ENCODE measurements at places on chromosomes 7 and 10.

- DNase-seq: no peak
Measured at GRCh38 chr7:91771921-91772815, 108.3 kb downstream of the MTERF1 start.

GRCh38 chr10:45548068-45548467 is 124.5 kb downstream of the ZFAND4 start:
- DNase-seq: no peak

GRCh38 chr7:131285556-131285955 is 42.1 kb upstream of the MKLN1 start:
- no peak for DNase-seq

DNA sequence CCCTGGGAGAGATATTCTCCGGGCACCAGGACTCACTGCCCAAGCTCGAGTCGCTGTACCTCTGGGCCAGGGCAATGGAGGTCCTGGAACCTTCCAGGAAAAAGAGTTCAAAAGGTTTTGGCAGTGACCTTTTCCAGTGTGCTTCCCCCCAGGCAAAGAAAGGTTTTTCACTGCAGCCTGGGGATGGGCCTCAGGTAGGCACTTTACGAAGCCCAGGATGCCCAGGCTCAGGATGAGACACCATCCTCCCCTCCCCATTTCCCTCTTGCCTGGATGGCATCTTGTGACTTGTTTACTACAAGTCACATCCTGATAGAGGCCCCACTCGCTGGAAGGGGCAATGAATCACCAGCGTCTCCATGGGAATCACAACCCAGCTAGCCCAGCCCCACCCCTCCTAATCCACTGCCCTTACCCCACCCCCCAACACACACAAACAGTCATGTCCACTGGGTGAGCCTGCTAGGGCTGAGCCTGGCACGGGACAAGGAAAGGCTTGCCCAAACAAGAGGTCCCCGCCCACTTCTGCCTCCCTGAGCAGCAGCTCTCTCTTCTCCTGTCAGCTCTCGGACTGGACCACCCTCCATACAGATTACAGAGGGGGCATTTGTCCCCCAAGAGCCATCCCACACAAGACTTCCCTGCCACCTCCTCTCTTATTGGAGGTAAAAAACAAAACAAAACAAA is 93.8 kb upstream of the SMNDC1 start:
- DNase-seq: no peak

GRCh38 chr10:74394416-74394969 is 243.5 kb downstream of the ADK start:
- DNase-seq: no peak

DNA sequence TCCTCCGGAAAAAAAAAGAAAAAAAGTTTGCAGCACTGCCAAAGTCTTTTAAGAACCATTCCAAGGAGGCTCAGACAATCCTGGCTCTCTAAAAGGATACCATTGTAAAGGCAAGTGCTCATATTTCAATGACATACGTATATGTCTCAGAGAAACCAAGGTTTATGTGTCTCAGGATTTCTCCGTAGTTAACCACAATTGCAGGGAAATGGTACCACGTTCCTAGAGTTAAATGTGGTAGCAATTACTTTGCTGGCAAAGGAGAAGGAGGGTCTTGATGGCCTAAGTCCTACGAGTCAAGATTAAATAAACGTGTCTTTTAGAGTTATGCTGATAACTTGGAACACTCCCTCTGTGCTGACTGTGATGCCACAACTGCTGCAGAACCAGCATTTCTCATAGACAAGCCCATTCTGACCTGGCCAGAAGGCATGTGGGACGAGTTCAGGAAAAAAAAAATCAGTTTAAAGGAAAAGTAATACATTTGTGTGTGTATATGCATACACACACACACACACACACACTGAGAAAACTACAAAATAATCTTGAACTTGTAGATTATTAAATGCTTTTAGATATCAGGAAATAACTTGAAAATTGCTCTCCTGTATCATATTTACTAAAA is 245.9 kb downstream of the FGFR2 start:
- no peak for DNase-seq

- DNase-seq: no peak
Measured at GRCh38 chr10:58414270-58415041, 29.2 kb downstream of the TFAM start.

GRCh38 chr7:82087099-82087498 is 317.3 kb upstream of the HGF start:
- no peak for DNase-seq

- no peak for DNase-seq
Measured at GRCh38 chr7:92731335-92732063, 104.9 kb downstream of the CDK6 start.

- no peak for DNase-seq
Measured at GRCh38 chr10:115829521-115830205, 443.3 kb downstream of the GFRA1 start.

DNA sequence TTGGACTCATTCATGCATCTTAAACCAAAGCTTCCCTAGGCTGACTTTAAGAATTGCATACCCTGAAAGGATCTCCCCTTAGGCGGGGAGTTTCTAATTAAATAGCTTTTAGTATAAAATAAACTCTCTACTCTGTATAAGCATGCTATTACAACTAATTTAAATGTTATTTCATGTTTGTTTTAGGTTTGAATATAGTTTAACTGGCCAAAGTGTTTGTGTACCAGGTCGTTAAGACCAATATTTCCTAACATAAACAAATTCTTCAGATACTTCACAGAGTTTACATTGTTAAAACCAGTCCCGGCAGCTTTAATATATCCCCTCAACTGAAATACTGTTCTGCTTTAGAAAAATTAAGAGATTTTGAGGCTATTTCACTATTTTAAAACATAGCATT is 2.3 kb downstream of the GLI3 start:
- no peak for DNase-seq

- no peak for DNase-seq
Measured at GRCh38 chr7:90946730-90947501, 317.3 kb upstream of the FZD1 start.

DNA sequence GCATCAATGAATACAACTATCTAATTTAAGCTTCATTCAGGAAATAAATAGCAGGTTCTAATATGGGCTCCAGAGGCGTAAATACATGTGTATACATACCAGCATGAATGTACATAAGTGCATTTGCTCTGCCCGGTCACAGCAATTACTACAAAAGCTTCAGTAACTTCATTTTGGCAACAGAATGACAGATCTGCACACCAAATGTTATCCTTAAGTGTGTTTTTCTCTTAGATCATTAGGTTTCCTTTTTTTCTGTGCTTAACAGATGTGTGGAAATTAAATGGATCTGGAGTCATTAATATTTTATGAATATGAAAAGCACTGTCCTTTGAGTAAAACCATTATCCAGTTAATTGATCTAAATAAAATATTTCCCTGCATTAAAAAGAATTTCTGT is 159.0 kb upstream of the MEOX2 start:
- no peak for DNase-seq

DNA sequence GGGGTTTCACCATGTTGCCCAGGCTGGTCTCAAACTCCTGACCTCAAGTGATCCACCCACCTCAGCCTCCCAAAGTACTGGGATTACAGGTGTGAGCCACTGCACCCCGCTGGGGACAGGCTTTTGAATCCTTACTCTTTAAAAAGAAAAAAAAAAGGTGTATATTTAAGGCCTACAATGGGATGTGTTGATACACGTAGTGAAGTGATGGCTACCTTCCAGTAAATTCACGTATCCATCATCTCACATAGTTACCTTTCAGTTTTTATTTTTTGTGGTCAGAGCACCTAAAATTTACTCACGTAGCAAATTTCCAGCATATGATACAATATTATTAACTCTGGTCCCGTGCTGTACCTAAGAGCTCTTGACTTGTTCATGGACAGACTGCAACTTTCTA is 119.5 kb upstream of the INSYN2A start:
- no peak for DNase-seq

GRCh38 chr7:139820089-139820488 is 9.0 kb upstream of the TBXAS1 start:
- no peak for DNase-seq

DNA sequence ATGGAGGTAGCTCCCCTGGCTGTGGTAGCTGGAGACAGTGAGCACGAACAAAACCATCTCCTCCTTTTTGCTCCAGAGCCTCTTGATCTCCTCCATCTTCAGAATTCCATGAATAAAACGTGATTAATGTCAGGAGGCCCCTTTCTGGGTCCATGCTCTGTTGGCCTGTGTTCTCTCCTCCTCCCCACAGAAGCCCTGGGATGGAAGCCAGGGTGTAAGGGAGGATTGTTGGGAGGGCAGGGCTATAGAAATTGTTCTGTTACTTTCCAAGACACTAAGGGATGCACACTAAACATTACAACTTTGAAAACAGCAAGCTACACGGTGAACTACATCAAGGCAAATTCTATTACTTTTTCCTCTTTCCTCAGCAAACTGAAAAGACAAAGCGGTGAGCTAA is 96.3 kb downstream of the RNF216 start:
- no peak for DNase-seq

DNA sequence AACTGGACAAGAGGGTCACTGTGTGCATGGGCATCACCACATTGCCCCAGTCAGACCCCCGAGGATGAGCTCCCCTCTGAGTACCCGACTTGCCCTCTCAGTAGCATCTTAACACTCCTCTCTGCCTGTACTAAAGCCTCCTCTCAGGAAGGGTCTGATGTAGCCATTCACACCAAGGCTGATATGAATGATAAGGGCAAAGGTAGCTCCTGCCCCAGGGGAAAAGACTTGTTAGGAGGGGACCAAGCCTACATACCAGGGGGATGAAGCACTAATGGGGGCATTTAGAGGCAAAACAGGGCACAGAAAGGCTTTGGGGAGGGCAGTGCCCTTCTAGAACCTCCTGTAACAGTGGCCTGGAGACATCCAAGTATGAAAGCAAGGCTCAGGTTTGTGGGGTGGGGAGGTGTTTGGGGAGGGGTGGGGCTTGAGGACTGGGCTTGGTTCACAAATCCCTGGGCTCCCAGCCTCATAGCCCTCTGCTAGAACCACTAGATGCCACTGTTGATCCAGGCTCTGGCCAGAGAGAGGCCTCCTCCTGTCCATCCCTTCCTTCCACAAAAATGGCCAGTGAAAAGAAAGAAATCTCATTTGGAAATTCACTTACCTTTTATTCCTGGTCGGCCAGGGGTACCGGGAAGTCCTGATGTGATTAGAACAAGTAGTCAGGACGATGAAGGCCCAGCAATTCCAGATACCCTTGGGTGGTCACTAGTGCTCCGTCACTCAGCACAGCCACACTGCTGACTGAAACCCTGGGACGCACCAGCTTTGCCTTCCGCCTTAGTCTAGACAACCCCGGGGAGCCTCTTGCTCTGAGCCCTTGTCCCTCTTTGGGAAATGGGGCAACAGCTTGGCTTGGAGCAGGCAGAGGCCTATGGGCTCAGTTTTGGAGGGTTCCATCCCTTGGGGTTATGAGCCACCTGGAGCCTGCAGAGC is 40.3 kb downstream of the COL17A1 start:
- DNase-seq: no peak

- no peak for DNase-seq
Measured at GRCh38 chr7:105799677-105800076, 76.7 kb downstream of the ATXN7L1 start.

DNA sequence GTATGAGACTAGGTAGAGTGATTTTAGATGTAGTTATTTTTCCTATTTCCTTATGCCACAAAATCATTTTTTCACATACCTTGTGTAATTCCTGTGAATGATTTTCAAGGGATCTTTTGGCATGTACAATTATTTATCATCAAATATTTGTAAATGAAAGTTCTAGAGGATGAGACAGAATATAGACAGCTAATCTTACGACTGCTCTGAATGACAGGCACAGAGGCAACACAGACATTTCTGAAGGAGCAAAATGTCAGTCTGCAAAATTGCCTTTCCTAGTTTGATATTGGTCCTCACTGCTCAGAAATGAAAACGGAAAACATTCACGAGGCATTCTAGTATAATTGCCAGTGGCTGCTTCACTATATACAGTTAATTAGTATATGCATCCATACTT is 810.6 kb upstream of the C7orf33 start:
- DNase-seq: no peak

DNA sequence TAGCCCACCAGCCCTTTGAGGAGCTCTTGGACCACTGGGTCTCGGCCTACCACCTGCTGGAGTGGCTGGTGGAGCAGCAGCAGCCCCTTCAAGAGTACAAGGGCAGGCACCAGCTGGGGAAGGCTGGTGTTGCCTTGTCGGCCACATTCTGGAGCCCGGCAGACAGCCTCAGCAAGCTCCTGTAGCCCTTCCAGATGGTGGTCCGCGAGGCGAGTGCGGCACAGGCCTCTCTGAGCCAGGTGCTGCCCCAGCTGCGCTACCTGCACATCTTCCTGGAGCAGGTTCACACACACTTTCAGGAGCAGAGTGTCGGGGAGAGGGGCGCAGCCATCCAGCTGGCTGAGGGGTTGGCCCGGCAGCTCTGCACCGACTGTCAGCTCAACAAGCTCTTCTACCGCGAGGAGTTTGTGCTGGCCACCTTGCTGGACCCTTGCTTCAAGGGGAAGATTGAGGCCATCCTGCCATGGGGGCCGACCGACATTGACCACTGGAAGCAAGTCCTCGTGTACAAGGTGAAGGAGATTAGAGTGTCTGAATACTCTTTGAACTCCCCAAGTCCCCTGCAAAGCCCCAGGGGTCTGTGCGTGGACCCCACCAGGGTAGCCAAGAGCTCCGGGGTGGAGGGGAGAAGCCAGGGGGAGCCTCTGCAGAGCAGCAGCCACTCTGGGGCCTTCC is 7.0 kb upstream of the ACTR3C start:
- no peak for DNase-seq

DNA sequence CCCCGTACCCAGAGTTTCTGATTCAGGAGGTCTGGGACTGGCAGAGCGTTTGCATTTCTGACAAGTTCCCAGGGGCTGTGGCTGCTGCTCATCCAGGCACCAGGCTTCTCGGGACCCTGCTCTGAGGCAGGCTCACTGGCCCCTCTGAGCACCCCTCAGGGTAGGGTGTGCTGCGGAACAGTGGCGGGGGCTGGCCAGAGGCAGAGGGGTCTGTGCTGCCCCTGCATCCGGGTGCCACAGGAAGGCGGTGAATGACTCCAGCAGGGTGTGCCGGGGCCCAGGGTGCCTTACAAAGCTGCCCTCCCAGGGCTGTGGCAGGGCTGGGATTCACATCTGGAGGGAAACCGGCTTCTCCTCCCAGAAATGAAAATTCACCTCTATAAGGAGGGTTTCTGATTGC is 77.4 kb downstream of the CHST15 start:
- DNase-seq: no peak

GRCh38 chr10:27504808-27505460 is 830 bp downstream of the RAB18 start:
- no peak for DNase-seq

GRCh38 chr7:1894313-1894900 is 224.3 kb downstream of the ELFN1 start:
- no peak for DNase-seq
